ENCODE measurements at places on chromosomes 16 and 17.

GRCh38 chr17:12489325-12489724, 176.4 kb upstream of the MYOCD start:
- no peak for DNase-seq

GRCh38 chr17:75785016-75785890, 647 bp downstream of the UNK start:
- peak; percentile 78 for DNase-seq

- peak; percentile 7 for DNase-seq
These were observed 1.5 kb upstream of the BICDL2 start for GRCh38 chr16:3038256-3038655.

DNA sequence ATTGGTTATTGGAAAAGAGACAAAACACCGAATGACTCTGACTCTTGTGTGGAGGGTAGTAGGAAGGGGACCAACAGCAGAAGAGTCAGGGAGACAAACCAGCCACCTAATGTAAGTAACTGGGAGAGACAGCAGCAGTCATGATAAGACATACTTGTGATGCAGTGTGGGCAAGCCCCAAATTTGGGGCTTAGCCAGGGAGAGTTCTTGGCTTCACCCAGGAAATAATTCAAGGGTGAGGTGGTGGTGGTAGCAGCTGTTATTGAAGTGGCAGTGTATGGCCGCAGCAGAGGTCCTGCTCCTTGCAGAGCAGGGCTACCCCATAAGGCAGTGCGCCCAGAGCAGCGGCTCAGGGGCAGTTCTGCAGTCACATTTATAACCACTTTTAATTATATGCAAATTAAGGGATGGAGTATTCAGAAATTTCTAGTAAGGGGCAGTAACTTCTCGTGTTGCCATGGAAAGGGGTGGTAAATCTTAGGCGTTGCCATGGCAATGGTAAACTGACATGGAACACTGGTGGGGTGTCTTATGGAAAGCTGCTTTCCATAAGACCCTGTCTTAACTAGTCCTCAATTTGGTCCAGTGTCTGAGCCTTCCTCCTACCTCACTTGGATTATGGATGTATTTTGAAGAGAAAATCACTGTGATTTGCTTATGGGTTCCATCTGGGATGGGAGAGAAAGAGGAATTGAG, 317.1 kb downstream of the PHKB start:
- DNase-seq: no peak

DNA sequence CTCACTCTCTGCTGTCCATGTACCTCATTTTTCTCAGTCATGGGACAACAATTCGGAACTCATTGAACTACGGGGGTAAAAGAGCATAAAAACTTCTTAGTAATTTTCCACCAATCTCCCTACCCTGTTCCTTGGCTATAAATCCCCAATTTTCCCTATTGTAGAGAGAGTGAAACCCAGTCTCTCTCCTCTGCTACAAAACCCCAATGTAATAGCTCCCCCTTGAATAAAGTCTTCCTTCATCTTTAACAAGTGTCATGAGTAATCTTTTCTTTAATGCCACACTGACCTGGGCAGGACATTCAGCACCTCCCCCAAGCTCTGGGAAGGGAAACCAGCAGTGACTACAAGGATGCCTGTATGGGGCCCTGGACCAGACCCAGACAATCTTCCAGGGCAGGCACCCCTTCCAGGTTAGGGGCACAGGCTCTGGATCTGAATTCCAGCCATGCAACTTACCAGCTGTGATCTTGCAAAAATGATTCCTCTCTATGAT, 10.2 kb upstream of the EIF1 start:
- DNase-seq: no peak

DNA sequence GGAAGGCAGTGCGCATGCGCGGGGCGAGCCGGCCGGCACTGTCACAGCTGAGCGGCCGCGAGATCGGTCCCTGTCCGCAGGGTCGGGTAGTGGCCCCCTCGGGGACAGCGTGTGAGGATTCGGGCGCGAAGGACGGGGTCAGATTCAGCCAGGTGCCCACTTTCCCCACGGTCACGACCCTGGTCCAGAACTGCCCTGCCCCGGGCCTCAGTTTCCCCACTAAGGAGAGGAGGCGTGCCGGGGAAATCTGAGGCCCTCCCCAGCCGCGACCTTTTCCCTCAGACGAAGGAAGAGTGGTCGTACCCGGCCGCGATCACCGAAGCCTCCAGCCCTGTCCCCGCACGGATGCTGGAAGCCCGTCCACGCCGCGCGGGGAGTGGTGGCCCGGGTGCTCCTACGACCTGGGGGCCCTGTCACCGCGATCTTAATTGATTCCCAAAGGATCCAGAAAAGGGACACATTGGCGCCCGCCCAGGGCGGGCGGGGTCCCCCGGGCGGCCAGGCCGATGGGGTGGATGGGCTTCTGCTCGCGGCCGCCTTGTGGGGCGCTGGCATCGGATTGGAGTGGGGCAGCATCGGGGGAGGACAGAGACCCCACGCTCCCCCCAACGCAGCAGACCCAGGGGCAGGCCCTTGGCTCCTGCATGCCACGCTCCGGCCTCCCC, 57.7 kb downstream of the SRL start:
- DNase-seq: no peak

- no peak for DNase-seq
These were observed 18.8 kb downstream of the MAP1LC3B start for GRCh38 chr16:87410968-87411367.

DNA sequence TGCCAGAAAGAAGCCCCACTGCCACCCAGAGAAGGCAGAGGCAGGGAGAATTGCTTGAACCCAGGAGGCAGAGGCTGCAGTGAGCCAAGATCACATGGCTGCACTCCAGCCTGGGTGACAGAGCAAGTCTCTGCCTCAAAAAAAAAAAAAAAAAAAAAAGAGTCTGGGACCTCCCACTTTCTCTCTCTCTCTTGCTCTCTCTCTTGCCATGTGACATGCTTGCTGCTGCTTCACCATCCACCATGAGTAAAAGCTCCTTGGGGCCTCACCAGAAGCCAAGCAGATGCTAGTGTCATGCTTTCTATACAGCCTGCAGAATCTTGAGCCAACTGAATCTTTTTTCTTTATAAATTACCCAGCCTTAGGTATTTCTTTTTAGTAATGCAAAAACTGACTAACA, 21.5 kb upstream of the SRSF1 start:
- DNase-seq: no peak

DNA sequence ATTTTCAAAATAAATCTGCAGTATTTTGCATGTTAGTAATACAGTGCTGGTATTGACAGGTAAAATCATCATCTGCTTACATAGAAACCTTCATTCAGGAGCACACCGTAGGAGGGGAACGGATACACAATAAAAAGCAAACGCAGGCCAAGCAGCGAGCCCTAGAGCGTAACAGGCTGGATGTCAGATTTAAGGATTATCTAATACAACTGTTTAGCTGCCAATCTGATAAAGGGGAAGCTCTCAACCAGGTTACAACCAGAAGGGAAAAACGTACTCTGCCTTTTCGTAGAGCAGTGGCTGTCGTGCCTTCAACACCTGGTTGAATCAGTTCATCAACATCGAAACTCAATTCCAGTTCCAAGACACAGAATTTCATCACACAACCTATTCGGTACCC, 16.4 kb upstream of the CUEDC1 start:
- DNase-seq: no peak

DNA sequence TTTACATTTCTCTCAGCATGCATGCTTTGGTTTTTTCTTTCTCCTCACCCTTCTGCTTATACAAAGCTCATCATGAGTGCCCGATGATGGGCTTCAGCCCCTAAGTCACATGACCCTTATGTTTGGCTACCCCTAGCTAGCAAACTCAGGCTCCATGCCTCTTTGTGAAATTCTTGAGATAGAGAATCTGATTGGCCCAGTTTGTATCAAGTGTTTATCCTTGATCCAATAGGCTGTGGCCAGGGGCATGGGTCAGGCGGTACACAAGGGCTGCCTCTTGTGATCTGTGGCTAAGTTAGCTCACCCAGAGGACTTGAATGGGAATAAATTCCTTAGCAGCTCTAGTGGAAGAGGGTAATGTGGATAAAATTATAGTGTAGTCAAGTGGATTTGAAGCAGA, 11.5 kb upstream of the TOX3 start:
- DNase-seq: no peak

- DNase-seq: no peak
These were observed 23.4 kb downstream of the ATPAF2 start for GRCh38 chr17:18015593-18015992.

GRCh38 chr17:3911271-3912053, 4.8 kb downstream of the P2RX1 start:
- no peak for DNase-seq

GRCh38 chr16:57903656-57904055, 67.3 kb downstream of the CNGB1 start:
- DNase-seq: no peak

- no peak for DNase-seq
These were observed 825 bp downstream of the HASPIN start for GRCh38 chr17:3724378-3725077.

Data from NCI-H1105 treated with DMSO at 0.1 percent for 48 hours (cell line).